Activated naive CD4-positive, alpha-beta T cell treated with anti-CD3 and anti-CD28 coated beads, Interleukin-2, amount 50 U/mL, for 72 hours (primary cell): ENCODE measurements at places on chromosomes 3 and 15. TPM values are rescaled to one million over a fixed set of nuclear protein-coding genes. Genes with fewer than 3 reads are reported as not detected.

DNA sequence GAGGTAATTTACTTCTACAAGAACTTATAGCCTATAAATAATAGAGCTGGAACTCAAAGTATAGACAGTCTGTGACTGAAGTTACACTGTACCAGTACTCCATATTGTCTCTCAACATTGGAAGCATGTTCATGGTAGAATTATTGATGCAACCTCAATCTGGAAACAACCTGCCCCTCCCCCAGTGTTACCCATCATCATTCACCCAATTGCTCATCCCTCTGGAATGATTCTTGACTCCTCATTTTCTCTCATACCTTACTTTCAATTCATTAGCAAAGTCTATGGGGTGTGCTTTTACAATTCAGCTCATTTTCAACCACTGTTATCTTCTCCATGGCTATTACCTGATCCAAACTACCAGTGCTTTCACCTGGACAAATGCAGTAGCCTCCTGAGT lies 151.7 kb downstream of the CPNE4 start:
- no peak for DNase-seq

- DNase-seq = no peak
These were observed 5.6 kb upstream of the FEZF2 start for GRCh38 chr3:62378921-62379320.

GRCh38 chr3:78644847-78645246 lies 1123.0 kb downstream of the ROBO1 start:
- DNase-seq = no peak

DNA sequence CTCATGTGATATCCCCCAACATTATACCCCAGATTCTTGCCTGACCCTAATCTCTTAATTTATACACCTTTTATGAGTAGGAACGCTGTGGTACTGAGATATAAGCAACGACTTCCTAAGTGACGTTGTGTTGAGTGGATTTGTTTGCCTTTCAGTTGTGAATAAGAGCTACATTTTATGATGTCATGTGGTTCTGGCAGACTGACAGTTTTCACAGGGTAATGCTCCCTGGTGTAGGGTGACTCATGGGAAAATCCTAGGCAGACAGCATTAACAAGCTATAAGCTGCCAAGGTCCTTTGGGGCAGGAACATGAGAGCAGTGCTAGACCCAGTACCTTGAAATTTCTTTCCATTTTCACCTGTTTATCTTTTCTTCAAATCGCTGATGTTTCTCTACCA lies 11.2 kb downstream of the C3orf52 start:
- DNase-seq = peak; percentile 17

GRCh38 chr3:128503164-128503651 lies 10.2 kb upstream of the GATA2 start:
- DNase-seq = no peak

DNA sequence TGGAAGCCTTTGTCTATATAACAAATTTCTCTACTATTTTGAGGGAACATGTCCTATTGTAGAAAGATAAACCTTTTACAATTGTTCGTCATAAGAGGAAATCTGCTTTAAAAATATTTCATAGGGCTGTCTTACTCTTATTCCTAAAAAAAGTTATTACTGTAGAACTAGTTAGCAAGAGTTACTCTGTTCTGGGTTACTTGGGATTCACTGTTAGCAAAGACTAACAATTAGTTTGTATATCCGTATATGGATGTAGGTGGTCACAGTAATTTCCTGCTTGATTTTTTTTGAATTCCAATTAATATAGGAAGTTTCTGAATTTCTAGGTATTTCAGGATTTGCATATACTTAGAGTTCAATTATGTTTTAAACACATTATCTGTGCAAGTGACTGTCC lies 413.5 kb downstream of the RBMS3 start:
- DNase-seq = no peak

- no peak for DNase-seq
These were observed 2.8 kb downstream of the TMEM43 start for GRCh38 chr3:14127516-14128161.

GRCh38 chr15:65287520-65287855 lies 805 bp upstream of the PARP16 start:
- DNase-seq = no peak

DNA sequence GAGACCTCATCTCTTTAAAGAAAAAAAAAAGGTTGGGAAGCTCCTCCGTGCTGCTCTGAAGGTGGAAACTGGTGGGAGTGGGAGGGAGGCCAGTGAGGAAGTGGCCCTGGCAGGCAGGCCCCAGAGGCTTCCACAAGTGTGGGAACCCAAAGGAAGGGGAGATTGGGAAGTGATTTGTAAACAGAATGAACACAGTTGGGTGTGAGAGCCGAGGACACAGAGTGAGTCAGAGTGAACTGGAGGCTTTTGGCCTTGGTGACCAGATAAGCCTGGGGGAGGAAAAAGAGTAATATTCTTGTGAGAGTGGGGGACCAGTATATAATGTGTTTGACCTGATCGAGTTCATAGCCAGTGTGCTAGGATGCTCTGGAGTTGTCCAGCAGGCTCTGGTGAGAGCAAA lies 23.0 kb downstream of the MKRN2 start:
- DNase-seq = no peak

The ACP3 gene
- total RNA-seq = not detected

The LIPH gene
- not detected for total RNA-seq

The PCSK6 gene
- total RNA-seq = 0.61 TPM

The C2CD4B gene
- total RNA-seq = not detected

The TRNT1 gene
- 44.0 TPM for total RNA-seq
